ENCODE measurements at places on chromosomes 2 and 18.

DNA sequence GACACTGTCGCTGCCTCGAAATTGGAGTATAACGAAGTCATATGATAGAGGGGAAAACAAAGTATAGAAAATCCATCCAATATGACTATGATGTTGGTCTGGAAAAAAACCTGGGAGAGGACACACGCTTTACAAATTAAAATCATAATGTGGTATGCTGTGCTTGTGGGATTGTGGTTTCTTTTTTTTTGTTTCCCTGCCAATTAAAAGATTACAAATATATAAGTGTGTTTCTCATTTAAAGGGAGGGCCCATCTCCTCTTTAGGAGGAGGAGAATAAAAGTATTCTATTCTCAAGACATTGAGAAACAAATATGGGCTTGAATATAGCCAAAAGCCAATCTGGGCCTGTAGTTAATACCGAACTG, 86.6 kb downstream of the EPHA4 start:
- DNase-seq: no peak

DNA sequence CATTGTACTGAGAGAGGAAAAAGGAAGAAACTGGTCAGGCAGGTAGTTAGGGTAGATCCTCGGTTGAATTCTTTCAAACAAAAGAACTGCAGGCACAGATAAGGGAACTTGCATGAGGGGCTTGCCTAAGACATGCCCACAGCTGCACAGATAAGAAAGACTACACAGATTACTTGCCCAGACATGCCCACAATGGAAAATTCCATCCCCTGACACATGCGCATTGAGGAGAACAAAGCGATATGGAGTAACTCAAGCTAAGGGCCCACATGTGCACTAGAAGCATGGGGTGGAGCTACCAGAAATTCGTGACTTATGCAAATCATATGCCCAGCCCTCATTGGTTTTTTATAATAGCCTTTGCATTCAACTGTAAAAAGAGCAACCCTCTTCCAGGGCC, 181.3 kb upstream of the ZNF521 start:
- no peak for DNase-seq

DNA sequence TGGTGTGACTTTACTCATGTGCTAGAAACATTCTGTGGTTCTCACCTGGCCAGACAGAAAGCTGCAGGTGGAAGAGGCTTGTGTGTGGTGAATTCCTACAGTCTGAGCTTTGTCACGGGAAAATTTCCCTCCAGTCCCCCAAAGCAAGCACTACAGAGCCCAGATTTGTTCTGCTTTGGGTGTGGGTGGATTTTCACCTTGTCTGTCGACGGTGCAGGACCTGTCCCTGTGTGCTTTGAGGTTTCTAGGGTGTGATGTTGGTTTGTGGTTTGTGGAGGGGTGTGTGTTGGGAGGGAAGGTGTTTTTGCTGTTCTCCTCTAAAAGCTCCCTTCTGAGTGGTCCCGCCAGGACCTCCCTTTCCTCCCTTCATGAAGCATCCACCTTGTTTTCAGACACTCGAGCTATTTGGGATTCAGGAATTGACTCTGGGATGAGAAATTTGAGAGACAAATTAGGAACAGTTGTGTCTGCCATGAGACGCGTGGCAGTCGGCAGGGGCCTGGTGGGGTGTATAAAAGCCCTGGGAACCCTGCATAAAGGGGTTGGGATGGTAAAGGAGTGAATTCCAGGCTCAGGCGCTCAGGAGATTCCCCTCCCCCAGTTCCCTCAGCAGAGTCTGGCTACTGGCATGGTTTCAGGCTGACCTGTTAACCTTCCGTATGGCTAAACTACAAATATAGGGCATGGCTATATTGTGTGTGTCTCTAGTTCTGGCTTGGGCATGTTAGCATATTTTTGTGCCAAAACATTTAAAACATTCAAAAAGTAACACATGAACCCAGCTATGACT, 65.5 kb downstream of the DGKD start:
- DNase-seq: no peak

DNA sequence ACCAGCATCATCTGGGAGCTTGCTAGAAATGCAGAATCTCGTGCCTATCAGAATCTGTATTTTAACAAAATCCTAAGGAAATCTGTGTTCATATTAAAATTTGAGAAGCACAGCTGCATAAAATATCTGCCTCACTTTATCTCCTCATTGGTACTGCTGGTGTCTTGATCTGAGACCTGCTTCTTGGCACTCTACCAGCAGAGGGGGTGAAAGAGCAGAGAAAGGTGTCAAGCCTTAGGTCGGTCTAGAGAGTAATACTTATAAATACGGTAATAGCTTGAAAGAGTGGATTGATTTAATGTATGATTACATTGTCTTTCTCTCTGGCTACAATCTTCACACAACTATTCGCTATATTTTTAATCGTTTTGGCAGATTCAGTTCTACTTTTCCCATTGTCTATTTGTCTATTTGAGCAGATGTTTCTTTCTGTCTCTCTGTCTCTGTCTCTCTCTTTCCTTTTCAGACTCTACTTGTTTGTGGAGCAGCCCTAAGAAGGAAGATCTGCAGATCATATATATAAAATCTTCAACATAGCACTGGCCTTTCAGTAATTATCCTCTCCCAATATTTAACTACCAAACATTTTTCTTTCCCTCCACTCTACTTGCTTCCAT, 1.7 kb upstream of the GCG start:
- DNase-seq: no peak

GRCh38 chr2:105052773-105053172, 14.9 kb downstream of the MRPS9 start:
- no peak for DNase-seq

GRCh38 chr2:200309296-200310049, 3.0 kb downstream of the SPATS2L start:
- no peak for DNase-seq

DNA sequence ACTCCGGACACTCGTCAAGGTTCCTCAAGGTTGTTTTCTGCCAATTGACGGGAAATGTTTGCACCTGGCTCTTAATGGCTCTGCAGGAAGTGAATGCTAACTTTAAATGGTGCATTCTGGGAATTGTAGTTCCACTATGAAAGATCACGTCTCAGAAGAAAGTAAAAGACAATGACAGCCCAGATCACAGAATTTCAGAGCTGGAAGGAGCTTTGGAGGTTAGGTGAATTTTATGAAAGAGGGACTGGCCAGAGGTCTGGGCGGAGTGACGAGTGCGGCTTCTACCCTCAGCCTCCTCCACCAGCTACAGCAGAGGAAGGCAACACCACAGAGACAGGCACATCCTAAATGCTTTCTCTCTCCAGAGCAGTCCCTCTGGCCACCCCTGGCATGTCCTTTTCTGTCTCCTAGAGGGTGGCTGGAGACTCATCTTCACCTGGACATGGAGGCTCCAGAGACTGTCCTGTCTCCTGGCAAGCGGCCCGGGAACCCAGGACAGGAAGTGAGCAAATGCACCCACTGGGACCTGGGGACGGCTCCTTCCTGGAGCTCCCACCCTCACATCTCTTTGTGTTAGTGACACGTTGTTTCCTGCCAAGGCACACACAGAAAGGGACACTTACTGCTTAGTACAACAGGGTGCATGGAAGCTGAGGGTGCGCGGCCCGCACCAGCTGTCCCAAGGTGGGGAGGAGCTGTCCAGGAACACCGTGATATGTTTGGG, 19.4 kb downstream of the THAP4 start:
- no peak for DNase-seq

GRCh38 chr2:135650721-135651120, 90.9 kb upstream of the UBXN4 start:
- DNase-seq: no peak

- no peak for DNase-seq
Measured at GRCh38 chr2:30455114-30455738, 8.2 kb downstream of the LCLAT1 start.

DNA sequence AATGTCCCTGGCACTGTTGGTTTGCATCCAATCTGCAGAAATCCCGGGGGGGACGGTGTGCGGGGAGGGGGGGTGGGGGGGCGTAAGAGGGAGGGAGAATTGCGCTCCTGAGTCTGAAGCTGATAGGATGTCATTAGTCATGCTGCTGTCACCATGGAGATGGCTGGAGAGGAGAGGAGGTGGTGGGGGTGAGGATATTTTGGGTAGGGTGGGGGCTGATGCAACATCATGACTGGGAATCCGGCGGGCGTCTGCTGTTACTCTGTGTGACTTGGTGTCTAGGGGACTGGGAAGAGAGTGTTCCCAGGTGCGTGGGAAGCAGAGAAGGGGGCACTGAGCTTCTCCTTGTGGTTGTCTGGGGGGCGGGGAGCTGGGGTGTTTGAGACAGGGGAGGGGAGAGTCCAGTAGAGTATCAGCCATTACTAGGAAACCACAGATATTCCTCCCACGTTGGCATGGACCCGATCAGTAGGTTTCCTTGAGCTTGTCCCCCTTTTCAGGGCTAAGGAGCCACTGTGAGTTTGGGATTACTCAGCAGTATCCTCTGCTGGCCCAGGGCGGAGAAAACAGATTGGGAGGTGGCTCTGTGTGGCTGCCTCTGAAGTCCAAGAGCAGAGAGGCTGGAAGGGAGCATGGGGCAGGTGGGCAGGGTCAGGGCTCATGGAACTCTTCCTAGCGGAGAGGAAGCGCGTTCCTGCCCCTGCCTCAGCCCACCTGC, 18.9 kb downstream of the TET3 start:
- DNase-seq: no peak

GRCh38 chr2:68216454-68217310, 35.6 kb downstream of the PPP3R1 start:
- DNase-seq: no peak

Measured in cardiac septum (tissue), 1 donor.